Effector memory CD4-positive, alpha-beta T cell (primary cell): ENCODE measurements at places on chromosomes 1 and 21.

GRCh38 chr21:36602735-36603134 lies 96.2 kb upstream of the SIM2 start:
- no peak overlapping the region for H3K4me3 ChIP-seq
- H3K36me3 ChIP-seq: no peaks in the 10 kb centered on the region
- H3K27me3 ChIP-seq: no peaks in the 10 kb centered on the region
- H3K4me1 ChIP-seq: no peaks in the 10 kb centered on the region
- H3K27ac ChIP-seq: no peak overlapping the region

GRCh38 chr1:222275729-222276465 lies 272.0 kb downstream of the HHIPL2 start:
- no peaks in the 10 kb centered on the region for H3K27me3 ChIP-seq
- no peaks in the 10 kb centered on the region for H3K36me3 ChIP-seq
- H3K27ac ChIP-seq: no peak overlapping the region
- H3K4me3 ChIP-seq: no peak overlapping the region

DNA sequence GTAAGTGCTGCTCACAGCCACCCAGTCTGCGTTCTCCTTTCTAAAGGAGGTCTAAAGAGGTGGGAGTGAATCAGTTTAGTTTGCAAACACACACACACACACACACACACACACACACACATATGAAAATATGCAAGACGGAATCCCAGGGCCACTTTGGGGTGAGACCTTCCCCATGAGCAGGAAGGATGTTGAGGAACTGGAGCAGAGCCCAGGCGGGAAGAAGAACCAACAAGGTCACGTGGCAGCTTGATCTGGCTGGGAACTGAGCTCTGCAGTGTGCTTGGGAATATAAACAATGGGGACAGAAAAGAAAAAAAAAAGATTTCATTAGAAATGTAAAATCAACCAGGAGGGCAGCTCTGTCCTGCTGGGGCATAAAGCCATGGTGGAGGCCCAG lies 32.6 kb downstream of the OR2G3 start:
- H3K4me1 ChIP-seq: no peaks in the 10 kb centered on the region
- no peak overlapping the region for H3K4me3 ChIP-seq
- no peak overlapping the region for H3K27ac ChIP-seq
- H3K36me3 ChIP-seq: no peaks in the 10 kb centered on the region

GRCh38 chr1:44294588-44295007 lies 60.5 kb downstream of the ERI3 start:
- peaks cover 30% of the 10 kb centered on the region for H3K36me3 ChIP-seq
- DNase-seq: no peak
- no peaks in the 10 kb centered on the region for H3K27me3 ChIP-seq
- H3K27ac ChIP-seq: no peak overlapping the region
- H3K4me1 ChIP-seq: no peaks in the 10 kb centered on the region

- no peaks in the 10 kb centered on the region for H3K4me1 ChIP-seq
- no peak for DNase-seq
- H3K4me3 ChIP-seq: no peak overlapping the region
- H3K36me3 ChIP-seq: no peaks in the 10 kb centered on the region
- no peaks in the 10 kb centered on the region for H3K27me3 ChIP-seq
Observed at GRCh38 chr1:17684810-17685209, 70.3 kb upstream of the ACTL8 start.

DNA sequence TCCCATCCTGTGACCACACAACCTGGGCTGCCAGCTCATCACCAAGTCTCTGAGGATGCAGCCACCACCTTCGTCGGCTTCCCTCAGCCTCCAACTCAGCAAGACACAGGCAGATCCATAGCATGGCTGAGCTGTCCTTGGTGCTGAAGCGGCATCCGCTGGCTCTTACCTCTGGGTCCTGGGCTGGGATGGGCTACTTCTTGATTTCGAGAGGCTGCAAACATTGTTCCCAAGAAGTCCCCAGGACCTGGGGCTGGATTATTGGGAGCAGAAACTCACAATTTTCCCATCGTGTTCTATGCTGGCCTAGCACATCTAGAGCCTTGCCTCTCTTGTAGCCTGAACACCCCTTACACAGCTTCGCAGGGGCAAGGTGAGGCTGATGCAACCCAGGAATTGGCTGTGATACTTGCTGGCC lies 24.9 kb upstream of the C1QA start:
- H3K4me3 ChIP-seq: no peak overlapping the region
- H3K4me1 ChIP-seq: no peaks in the 10 kb centered on the region
- H3K36me3 ChIP-seq: no peaks in the 10 kb centered on the region
- no peak for DNase-seq
- H3K27ac ChIP-seq: no peak overlapping the region

DNA sequence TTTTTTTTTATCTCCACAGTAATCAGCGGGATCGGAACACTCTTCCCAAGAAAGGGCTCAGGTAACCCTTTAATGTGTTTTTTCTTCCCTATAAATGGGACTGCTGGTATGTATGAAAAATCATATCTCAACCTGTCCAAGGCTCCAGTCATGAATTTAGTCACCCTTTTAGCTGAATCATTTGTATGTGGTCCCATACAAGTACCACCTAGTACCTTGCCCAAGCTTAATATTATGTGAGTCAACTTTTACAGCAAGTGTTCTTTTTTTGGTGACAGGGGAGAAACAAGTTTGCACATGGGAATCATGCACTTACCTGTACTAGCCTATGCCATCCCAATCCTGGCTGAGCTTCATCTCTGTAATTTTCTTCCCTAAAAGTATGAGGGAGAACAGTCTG lies 43.7 kb upstream of the IPO9 start:
- H3K27ac ChIP-seq: no peak overlapping the region
- H3K27me3 ChIP-seq: no peaks in the 10 kb centered on the region
- H3K4me3 ChIP-seq: no peak overlapping the region
- DNase-seq: no peak
- peaks cover 4% of the 10 kb centered on the region for H3K36me3 ChIP-seq
- H3K4me1 ChIP-seq: no peaks in the 10 kb centered on the region

GRCh38 chr1:34786521-34787325 lies 5.7 kb downstream of the GJB3 start:
- DNase-seq: peak; percentile 21
- H3K36me3 ChIP-seq: no peaks in the 10 kb centered on the region
- peaks cover 5% of the 10 kb centered on the region for H3K4me1 ChIP-seq
- no peak overlapping the region for H3K4me3 ChIP-seq
- H3K27me3 ChIP-seq: peaks cover 7% of the 10 kb centered on the region

GRCh38 chr1:84403347-84403746 lies 5.1 kb downstream of the DNASE2B start:
- H3K4me3 ChIP-seq: no peak overlapping the region
- H3K27me3 ChIP-seq: no peaks in the 10 kb centered on the region
- no peaks in the 10 kb centered on the region for H3K36me3 ChIP-seq
- H3K27ac ChIP-seq: no peak overlapping the region

DNA sequence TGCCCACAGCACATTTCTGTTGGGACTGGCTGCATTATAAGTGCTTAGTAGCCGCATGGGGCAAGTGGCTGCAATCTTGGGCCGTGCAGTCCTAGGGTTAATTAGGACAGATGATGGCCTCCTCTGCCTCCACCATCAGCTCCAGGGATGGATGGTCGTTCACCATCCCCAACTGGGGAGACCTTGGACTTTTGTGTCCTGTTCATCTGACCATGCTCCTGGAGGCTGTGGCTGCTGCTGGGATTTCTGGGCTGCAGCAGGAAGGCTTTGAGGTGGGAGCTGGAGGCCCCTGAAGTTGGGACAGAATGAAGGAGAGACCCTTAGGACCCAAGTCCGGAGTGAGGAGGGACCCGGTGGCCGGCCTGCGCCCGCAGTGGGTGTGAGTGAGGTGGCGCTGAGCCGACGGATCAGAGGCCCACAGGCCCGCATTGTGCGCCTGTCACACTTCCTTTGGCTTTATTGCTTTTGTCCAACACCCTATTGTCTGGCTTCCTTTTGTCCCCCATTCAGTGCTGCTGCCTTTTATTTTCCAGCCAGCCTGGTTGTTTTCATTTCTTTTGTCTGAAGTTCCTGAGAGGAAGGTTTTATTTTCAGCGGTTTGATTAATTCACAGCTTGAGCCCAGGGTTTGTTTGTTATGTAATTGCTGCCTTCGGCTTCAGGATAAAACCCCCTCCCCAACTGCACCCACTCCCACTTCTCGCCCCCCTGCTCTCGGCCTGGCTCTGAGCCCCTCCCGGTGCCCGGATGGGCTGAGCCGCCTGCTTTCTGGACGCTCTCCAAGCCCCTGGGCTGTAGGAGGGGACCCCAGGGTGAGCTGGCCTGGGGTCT lies 35.6 kb downstream of the SOX13 start:
- peaks cover 18% of the 10 kb centered on the region for H3K4me1 ChIP-seq
- DNase-seq: no peak
- H3K4me3 ChIP-seq: no peak overlapping the region
